ENCODE measurements at places on chromosomes 2 and 18. TPM values are rescaled to one million over a fixed set of nuclear protein-coding genes. Genes with fewer than 3 reads are reported as not detected.
A peak's percentile ranks its signal among the peaks of the same experiment; 100 is the strongest.

Gene POTEC
- not detected for total RNA-seq

Gene ITGA4
- 23.0 TPM for total RNA-seq

Gene RALB
- total RNA-seq, result 19.5 TPM

Gene SERPINB10
- total RNA-seq, result not detected

Gene MGAT4A
- total RNA-seq, result 2.1 TPM

DNA sequence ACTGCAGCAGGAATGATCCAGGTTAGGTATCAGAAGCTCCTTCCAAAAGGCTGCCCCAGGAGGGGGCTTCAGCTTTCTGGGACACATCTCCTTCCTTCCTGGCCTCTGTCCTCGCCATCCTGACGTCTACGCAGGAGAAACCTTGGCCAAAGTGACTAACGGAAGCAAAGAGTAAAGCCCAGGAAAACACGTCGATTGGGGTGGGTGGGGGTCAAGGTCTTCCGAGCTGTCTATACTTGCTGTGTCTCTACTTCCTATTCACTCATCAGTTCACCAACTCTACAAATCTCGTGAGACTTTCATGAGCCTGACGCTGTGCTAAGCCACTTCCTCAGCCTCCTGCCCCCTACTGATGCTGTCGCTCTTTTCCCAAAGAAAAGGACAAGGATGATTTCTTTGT lies 212.6 kb downstream of the TNS1 start:
- H3K27me3 ChIP-seq, result no peaks in the 10 kb centered on the region
- H3K4me1 ChIP-seq, result peaks cover 25% of the 10 kb centered on the region
- peaks cover 18% of the 10 kb centered on the region for H3K36me3 ChIP-seq
- H3K27ac ChIP-seq, result peak overlapping the region; percentile 79
- no peak for DNase-seq
- H3K4me3 ChIP-seq, result no peak overlapping the region

DNA sequence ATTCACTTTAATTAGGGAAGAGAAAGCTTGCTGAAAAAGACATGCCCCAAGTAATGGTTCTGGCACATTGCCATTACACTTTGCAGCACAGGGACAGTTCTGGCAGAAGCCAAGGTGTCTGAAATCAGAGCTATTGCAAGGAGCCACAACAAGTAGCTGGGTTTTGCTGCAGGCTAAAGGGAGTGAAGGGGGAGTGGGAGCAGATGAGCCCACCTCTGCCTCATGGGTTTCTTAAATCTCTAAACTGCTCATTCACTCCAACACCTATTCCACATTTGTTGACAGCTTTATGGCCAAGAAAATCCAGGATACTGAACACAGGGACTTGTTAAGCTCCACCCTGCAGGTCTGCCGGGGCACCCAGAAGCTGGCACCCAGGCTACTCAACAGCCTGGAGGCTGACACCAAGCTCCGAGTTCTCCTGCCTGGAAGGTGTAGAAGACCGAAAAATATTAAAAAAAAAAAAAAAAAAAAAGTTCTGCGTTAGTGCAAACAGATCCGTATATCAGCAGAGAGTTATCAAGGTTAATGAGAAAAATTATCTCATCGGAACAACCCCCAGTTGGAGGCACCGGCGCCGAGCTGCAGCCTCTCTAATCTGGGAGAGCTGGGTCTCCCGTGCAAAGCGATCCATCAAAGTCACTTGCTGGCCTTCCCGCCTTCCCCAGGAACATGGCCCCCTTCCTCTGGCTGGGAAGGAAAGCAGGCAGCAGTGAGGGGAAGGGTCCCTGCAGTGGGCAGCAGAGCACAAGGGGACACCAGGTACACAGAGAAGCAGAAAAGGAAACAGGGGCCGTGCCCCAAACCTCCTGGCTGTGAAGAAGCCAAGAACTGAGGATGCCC lies 123.7 kb downstream of the HNMT start:
- no peaks in the 10 kb centered on the region for H3K36me3 ChIP-seq
- peaks cover 2% of the 10 kb centered on the region for H3K27me3 ChIP-seq
- no peak overlapping the region for H3K4me3 ChIP-seq
- no peak overlapping the region for H3K27ac ChIP-seq

- peaks cover 6% of the 10 kb centered on the region for H3K36me3 ChIP-seq
- H3K27ac ChIP-seq, result no peak overlapping the region
- H3K4me1 ChIP-seq, result no peaks in the 10 kb centered on the region
- H3K4me3 ChIP-seq, result no peak overlapping the region
Measured at GRCh38 chr18:69969491-69969890, 21.8 kb upstream of the CD226 start.

GRCh38 chr2:176536439-176537133 lies 267.3 kb downstream of the MTX2 start:
- no peak overlapping the region for H3K4me3 ChIP-seq
- no peak for DNase-seq
- H3K27me3 ChIP-seq, result peaks cover 20% of the 10 kb centered on the region
- no peak overlapping the region for H3K27ac ChIP-seq

- H3K36me3 ChIP-seq, result peaks cover 22% of the 10 kb centered on the region
- no peaks in the 10 kb centered on the region for H3K27me3 ChIP-seq
- H3K27ac ChIP-seq, result peak overlapping the region; percentile 22
- no peak overlapping the region for H3K4me3 ChIP-seq
Measured at GRCh38 chr18:48694295-48694694, 155.5 kb downstream of the CTIF start.

GRCh38 chr2:217735899-217736298 lies 266.9 kb downstream of the TNS1 start:
- no peak overlapping the region for H3K27ac ChIP-seq
- peaks cover 33% of the 10 kb centered on the region for H3K36me3 ChIP-seq
- peaks cover 20% of the 10 kb centered on the region for H3K4me1 ChIP-seq

- no peak overlapping the region for H3K27ac ChIP-seq
- H3K4me3 ChIP-seq, result no peak overlapping the region
- peaks cover 4% of the 10 kb centered on the region for H3K36me3 ChIP-seq
- no peaks in the 10 kb centered on the region for H3K27me3 ChIP-seq
Measured at GRCh38 chr2:202278944-202279343, 13.4 kb downstream of the NOP58 start.

- no peaks in the 10 kb centered on the region for H3K27me3 ChIP-seq
- H3K36me3 ChIP-seq, result no peaks in the 10 kb centered on the region
- no peak overlapping the region for H3K4me3 ChIP-seq
- H3K27ac ChIP-seq, result no peak overlapping the region
- peaks cover 1% of the 10 kb centered on the region for H3K4me1 ChIP-seq
Measured at GRCh38 chr18:27855486-27855885, 321.4 kb downstream of the CDH2 start.

DNA sequence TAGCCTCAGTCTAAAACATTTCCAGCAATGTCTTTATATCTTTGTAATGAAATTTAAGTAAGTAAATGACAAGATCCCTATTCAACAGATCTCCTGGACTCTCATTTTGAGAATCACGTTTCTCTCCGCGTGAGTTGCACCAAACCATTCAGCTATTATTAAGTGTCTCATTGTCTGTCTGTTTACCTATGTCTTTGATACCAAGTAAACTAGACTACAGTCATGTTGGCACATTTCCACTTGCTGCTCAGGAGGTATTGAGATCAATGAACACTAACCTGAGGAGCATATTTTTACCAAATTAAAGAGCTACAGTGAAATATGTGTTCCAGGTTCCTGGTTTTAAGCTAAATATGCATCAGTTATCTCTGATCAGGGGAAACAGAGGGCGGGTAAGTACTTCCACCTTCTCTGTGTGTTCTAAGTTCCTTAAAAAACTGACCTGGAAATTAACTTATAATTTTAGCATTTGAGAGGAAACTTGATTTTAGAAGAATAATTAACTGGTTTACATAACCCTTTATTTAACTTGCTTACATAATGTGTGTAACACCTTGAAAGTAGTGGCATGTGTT lies 125.8 kb downstream of the OSBPL6 start:
- peaks cover 9% of the 10 kb centered on the region for H3K4me1 ChIP-seq
- DNase-seq, result no peak
- no peaks in the 10 kb centered on the region for H3K27me3 ChIP-seq
- H3K4me3 ChIP-seq, result no peak overlapping the region

DNA sequence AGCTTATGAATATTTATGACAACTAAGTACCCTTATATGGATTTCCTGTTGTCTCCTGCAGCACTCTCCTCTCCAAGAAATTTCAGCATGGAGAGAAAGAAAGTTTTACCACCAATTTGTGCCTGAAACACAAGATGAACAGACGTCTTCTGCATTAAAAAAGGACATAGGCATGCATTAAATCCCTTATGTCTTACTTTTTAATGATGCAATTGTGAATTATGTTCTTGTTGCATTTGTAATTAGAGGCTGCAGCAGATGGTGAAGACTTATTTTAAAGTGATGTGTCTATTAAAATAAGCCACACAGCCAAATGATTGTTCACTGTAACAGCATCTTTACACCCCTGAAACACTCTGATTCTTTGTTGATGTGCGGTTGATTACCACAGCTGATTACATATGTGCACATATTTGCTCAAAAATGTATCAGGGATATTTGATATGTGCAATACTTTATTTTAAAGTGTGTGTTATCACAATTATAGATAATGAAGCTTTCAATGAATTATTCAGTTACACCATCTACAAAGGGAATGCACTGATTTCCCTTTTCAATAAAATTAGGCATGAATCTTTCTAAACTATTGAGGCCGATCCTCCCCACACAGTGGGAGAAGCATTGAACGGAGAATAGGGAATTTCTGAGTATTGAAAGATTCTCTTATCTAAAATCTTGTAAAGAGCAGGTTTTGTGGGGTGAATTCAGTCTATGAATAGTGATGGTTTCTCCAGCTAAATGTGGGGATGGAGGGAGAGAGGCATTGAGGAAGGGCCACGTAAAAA lies 585.1 kb downstream of the SLC4A3 start:
- DNase-seq, result no peak
- H3K27ac ChIP-seq, result no peak overlapping the region
- no peaks in the 10 kb centered on the region for H3K4me1 ChIP-seq
- H3K36me3 ChIP-seq, result peaks cover 1% of the 10 kb centered on the region

- DNase-seq, result no peak
- no peak overlapping the region for H3K27ac ChIP-seq
- no peak overlapping the region for H3K4me3 ChIP-seq
- no peaks in the 10 kb centered on the region for H3K36me3 ChIP-seq
- peaks cover 1% of the 10 kb centered on the region for H3K27me3 ChIP-seq
Measured at GRCh38 chr2:14358339-14358738, 274.2 kb upstream of the LRATD1 start.

DNA sequence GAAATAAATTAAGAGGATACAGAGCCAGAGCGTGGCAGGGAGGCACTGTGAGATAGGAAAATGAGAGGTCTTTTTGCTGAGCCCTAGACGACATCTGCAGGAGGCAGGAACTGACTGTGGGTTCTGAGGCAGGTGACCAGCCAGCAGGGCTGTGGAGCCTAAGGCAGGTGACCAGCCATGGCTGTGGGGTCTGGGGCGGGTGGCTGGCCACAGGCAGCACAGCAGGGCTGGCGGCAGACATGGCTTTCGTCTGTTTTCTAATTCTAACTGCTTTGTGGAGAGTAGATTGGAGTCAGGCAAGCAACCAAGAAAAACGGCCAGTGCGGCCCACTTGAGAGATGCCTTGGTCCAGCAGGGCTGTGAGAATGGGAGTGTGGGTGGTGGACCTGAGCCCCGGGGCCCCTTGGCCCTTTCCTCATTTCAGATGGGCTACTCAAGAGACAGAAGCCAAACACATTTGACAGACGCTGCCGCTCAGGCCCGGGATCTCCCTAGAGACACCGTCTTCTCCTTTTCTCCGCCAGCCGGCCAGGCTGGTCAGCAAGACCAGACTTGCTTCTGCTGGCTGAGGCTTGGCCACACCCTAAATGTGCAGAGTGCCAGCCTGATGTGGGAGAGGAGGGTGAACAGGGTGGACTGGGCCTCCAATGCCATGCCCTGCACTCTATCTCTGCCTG lies 19.7 kb upstream of the GNAL start:
- peaks cover 18% of the 10 kb centered on the region for H3K27me3 ChIP-seq
- no peaks in the 10 kb centered on the region for H3K36me3 ChIP-seq
- no peak for DNase-seq

- H3K4me1 ChIP-seq, result no peaks in the 10 kb centered on the region
- H3K27ac ChIP-seq, result no peak overlapping the region
- no peaks in the 10 kb centered on the region for H3K36me3 ChIP-seq
- H3K4me3 ChIP-seq, result no peak overlapping the region
- peaks cover 20% of the 10 kb centered on the region for H3K27me3 ChIP-seq
Measured at GRCh38 chr2:41137031-41137430, 685.1 kb upstream of the SLC8A1 start.
